ENCODE measurements at places on chromosomes 6 and 20.

DNA sequence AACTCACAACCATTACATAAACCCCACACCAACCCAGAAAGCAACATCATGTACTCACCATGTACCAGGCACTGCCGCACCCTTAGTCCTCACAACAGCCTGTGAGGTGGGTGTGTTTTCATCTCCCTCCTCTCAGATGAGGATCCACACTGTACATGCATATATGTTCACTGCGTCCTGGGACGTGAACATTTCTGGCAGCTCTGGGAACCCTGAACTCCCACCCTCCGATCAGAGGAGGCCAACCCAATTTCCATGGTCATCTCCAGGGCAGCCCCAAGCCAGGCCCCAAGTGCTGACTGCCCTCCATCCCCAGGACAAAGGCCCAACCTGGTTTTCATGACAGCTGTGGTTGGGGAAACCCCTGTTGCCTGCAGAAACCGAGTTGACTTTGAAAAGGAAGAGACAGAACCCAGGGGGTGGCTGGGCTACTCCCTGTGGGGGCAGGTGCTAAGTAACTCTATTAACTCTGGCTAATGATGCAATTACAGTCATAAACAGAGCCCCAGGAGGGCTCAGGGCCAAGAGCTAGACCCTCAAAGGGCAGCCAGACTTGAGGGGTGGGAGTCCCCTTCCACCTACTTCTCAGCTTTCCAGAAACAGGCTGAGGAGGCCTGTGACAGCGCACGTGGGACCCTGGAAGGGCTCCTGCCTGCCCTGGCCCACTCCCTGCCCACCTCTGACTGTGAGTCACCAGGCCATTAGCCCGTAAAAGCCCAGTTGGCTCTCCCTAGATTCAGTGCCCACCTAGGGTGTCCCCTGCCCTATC is 2.6 kb downstream of the TFEB start:
- peak overlapping the region; percentile 80 for H3K4me3 ChIP-seq
- H3K36me3 ChIP-seq: no peaks in the 10 kb centered on the region
- peaks cover 32% of the 10 kb centered on the region for H3K4me1 ChIP-seq
- H3K27me3 ChIP-seq: peaks cover 18% of the 10 kb centered on the region

GRCh38 chr20:22339091-22339881 is 245.1 kb downstream of the FOXA2 start:
- no peaks in the 10 kb centered on the region for H3K36me3 ChIP-seq
- peak; percentile 92 for DNase-seq
- H3K4me3 ChIP-seq: no peak overlapping the region

GRCh38 chr6:21281366-21281765 is 312.2 kb upstream of the SOX4 start:
- no peaks in the 10 kb centered on the region for H3K27me3 ChIP-seq
- H3K4me3 ChIP-seq: no peak overlapping the region
- no peaks in the 10 kb centered on the region for H3K36me3 ChIP-seq
- H3K27ac ChIP-seq: no peak overlapping the region

GRCh38 chr6:76004202-76004601 is 68.3 kb downstream of the IMPG1 start:
- H3K4me1 ChIP-seq: no peaks in the 10 kb centered on the region
- no peak for DNase-seq
- no peak overlapping the region for H3K4me3 ChIP-seq
- no peaks in the 10 kb centered on the region for H3K36me3 ChIP-seq
- no peaks in the 10 kb centered on the region for H3K27me3 ChIP-seq
- no peak overlapping the region for H3K27ac ChIP-seq

GRCh38 chr20:37315452-37316110 is 26.1 kb downstream of the MANBAL start:
- H3K4me1 ChIP-seq: peaks cover 20% of the 10 kb centered on the region
- no peaks in the 10 kb centered on the region for H3K36me3 ChIP-seq
- no peak overlapping the region for H3K4me3 ChIP-seq
- DNase-seq: no peak
- H3K27me3 ChIP-seq: no peaks in the 10 kb centered on the region
- no peak overlapping the region for H3K27ac ChIP-seq

DNA sequence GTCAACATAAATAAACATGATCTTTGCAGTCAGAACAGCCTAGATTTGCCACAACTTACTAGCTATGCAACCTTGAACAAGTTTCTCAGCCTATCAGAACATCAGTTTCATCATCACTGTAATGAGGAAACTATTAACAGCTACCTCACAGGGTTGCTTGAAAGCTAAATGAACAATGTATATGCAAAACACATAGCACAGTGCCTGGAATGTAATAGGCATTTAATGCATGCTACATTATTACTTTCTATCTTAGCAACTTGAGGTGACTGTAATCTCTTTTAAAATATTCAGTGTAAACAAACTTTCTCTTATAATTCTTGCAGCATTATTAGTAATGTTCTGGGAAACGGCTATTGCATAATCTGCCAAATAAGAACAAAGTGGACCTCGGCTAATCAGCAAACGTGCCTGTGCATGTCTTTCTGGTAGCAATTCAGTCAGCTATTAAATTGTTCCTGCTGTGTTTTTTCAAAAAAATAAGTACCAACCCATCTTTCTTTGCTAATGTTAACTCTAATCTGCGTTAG is 61.5 kb downstream of the SYNE1 start:
- peak; percentile 21 for DNase-seq
- no peaks in the 10 kb centered on the region for H3K27me3 ChIP-seq
- no peak overlapping the region for H3K27ac ChIP-seq
- no peaks in the 10 kb centered on the region for H3K36me3 ChIP-seq

Data from GM23338 (cell line).